Activated CD4-positive, alpha-beta T cell treated with anti-CD3 and anti-CD28 coated beads for 24 hours (primary cell): ENCODE measurements at places on chromosomes 12 and 14.

DNA sequence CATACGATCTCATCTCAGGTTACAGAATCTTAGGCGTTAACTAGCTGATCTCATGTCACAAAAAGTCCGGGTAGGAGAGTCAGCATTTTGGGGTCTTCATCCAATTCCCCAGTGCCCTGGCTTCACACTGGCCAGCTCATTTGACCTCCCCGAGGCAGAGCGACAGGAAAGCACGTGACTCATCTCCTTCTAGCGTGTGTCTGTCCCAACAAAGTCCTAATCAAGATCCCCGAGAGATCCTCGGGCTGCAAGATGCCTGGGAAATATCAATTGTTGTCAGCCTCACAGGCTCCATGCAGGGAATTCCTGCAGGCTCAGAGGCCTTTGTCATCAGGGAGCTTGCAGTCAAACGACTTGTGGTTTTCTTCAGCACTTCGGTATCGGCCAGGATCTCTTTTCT is 57.5 kb downstream of the ZNF664 start:
- no peak for DNase-seq

- DNase-seq = no peak
Observed at GRCh38 chr14:105493921-105494605, 3.0 kb downstream of the TEDC1 start.

GRCh38 chr14:52995998-52996397 is 45.1 kb upstream of the FERMT2 start:
- DNase-seq = no peak

DNA sequence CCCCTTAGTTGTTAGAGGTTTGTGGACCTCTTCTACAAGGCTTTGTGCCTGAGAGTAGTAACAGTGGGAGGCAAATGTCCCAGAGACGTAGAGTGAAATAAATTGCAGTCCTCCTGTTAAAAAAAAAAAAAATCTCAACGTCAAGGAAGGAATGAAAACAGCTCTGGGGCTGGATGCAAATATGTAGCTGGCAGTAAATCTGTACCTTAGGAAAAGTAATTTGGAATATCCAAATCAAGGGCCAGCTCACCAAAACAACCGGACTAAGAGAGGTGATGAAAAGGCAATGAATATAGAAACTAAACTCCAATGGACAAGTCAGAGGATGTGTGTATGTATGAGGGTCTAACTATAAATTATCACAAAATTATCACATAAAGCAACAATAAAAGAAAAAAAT is 27.0 kb downstream of the SINHCAF start:
- DNase-seq = no peak

DNA sequence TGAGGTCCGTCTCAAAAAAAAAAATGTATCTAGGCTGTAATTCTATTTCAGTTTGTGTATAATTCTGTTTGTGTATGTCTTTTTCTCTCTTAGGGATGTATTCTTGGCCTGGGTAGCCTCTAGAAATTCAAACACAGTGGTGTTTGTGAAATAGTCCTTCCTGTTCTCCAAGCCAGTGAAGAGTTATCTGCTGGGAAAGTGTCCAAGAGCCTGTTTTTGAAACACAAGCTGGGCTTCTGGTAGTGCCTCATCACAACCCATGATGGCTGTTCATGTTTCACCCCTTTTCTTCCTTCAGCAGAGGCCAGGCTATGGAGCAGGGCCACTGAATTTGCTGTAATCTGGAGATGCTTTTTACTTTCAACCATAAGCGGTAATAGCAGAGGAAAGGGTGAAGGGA is 14.7 kb downstream of the METTL3 start:
- no peak for DNase-seq

DNA sequence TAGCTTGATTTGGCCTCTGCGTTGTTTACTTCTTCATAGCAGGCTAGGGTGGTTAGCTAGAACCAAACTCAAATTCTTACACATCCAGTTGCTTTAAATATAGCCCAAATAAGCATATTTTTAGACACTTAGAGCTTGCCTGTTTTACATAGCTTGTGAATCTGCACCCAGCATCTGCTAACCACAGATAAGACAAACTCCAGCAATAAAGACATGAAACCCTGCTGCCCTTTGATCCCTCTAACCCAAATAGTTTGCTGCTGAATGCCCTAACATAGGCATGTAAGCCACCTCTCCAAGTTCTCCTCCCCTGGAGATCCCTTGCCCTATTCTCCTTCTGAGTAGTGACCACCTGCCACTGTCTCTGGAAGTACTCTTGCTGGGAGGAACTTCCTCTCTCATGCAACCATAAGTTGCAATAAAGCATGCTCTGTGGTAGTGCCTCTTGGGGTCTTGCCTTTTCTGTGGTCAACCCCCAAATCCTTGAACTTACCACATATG is 185.6 kb downstream of the TMEM117 start:
- DNase-seq = no peak

DNA sequence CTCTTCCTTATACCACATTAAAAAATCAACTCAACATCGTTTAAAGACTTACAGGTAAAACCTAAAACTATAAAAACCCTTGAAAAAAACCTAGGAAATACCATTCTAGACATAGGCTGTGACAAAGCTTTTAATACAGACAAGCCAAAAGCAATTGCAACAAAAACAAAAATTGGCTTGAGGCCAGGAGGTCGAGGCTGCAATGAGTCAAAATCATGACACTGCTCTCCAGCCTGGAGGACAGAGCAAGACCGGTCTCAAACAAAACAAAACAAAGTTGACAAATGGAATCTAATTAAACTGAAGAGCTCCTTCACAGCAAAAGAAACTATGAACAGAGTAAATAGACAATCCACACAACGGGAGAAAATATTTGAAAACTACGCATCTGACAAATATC is 1057.8 kb downstream of the FSCB start:
- no peak for DNase-seq

DNA sequence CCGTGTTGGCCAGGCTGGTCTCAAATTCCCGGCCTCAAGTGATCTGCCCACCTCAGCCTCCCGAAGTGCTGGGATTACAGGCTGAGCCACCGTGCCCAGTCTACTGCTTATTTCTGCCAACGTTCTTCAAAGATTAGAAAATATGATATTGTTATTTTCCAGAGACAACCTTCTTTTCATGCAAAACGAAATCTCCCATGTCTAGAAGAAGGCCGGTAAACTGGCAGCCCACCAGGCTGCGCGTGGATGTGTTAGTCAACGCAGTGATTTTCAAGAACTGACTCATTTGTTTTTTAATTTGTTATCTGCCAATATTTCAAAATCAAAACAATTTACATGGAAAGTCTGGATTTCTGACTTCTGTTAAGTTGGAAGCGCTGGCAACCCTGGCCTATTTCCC is 169.6 kb downstream of the RIMBP2 start:
- DNase-seq = no peak

GRCh38 chr14:60648249-60648933 is 886 bp downstream of the SIX1 start:
- DNase-seq = no peak

GRCh38 chr14:81205639-81206038 is 15.1 kb downstream of the GTF2A1 start:
- no peak for DNase-seq

- no peak for DNase-seq
Observed at GRCh38 chr12:93638095-93638494, 39.1 kb upstream of the CRADD start.

GRCh38 chr12:78361683-78362082 is 502.9 kb upstream of the SYT1 start:
- DNase-seq = no peak

GRCh38 chr14:57961786-57962060 is 95.8 kb upstream of the SLC35F4 start:
- DNase-seq = no peak

DNA sequence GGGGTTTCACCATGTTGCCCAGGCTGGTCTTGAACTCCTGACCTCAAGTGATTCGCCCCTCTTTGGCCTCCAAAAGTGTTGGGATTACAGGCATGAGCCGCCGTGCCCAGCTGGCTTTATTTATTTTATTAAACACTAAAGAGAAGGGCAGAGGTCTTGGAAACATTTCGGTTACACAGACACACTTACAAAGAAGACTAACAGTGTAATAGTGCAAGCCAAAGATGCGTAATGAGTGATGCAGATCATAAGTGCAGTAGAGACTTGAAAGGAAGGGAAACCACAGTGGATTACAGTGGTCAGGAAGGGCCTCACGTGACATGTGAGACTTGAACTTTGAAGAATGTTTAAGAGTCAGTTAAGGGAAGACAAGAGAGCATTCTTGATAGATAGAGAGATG is 33.9 kb upstream of the CDK17 start:
- DNase-seq = peak; percentile 36
